Stimulated activated CD8-positive, alpha-beta memory T cell treated with anti-CD3 and anti-CD28 coated beads, Interleukin-4, amount 100 ng/mL, for 4 hours (primary cell): ENCODE measurements at places on chromosomes 5 and 9.

GRCh38 chr9:76352026-76352620, 42.1 kb downstream of the RFK start:
- no peak for DNase-seq

DNA sequence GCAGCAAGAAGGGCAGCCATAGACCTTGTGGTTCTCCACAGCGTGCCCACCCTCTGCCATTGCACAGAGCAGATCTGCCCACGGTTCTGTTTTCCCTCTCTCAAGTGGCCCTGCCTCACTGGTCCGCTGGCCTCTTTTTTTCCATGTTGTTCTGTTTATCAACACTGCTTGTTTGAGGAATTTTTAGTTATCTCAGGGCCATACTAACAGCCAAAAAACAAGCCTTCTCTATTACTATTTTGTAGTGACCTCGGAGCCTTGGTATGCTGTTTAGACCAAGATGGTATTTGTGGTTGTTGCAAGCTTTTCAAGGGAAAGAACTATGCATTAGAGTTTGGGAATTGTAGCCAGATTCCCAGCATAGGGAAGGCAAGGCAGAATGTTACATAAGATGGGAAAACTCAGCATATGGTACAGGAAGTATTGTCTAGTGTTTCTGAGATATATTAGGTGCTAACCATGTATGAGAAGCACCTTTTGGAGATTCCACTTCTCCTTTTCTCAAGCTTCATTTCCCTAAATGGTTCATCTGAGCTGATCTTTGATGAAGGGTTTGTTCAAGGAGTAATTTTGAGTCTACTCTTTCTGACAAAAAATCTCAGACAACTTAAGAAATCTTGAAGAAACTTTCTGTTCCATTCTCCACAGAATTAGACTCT, 54.3 kb downstream of the NUP214 start:
- DNase-seq, result no peak

DNA sequence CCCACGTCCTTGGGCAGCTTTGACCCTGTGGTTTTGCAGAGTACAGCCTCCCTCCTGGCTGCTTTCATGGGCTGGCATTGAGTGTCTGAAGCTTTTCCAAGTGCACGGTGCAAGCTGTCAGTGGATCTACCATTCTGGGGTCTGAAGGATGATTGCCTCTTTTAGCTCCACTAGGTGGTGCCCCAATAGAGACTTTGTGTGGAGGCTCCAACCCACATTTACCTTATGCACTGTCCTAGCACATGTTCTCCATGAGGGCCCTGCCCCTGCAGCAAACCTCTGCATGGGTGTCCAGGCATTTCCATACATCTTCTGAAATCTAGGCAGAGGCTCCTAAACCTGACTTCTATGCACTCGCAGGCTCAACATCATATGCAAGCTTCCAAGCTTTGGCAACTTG, 644.2 kb upstream of the CDH9 start:
- no peak for DNase-seq

DNA sequence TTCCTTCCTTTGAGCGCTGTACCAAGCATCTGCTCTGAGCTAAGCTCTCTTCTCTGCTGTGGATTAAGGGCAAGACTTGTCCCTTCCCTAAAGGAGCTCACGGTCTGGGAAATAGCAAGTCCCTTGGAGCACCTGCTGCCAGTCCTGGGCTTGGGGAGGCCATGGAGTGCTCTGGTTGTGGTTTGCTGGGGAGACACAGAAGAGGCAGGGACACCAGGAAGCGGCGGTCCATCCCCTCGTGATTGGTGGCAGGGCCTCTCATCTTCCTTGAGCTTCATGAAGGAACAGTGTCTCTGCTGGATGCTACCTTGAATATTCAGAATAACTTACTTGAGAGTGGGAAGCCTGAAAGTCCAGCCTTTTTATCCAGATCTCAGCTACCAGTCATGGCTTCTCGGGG, 35.3 kb downstream of the COL5A1 start:
- DNase-seq, result no peak

DNA sequence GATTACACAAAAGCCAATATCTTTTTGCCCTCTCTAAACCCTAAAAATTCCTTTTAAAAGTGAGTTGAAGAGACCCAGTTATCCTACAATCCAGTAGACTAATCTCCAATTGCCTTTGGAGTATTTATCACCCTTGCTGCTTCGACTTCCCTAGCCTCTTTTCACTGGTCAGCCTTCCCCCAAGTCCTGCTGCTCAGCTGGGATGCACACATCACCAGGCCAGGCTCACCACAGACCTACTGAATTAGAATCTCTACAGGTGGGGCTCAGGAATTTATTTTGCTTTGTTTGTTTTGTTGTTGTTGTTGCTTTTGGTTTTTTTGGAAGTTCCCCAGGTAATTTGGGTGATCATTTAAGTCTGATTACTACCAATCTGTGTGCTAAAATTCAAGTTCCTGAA, 11.6 kb upstream of the FOXD1 start:
- no peak for DNase-seq

- no peak for DNase-seq
Measured at GRCh38 chr5:675871-676698, 17.1 kb downstream of the TPPP start.

- no peak for DNase-seq
Measured at GRCh38 chr5:25150819-25151218, 506.0 kb upstream of the CDH10 start.

DNA sequence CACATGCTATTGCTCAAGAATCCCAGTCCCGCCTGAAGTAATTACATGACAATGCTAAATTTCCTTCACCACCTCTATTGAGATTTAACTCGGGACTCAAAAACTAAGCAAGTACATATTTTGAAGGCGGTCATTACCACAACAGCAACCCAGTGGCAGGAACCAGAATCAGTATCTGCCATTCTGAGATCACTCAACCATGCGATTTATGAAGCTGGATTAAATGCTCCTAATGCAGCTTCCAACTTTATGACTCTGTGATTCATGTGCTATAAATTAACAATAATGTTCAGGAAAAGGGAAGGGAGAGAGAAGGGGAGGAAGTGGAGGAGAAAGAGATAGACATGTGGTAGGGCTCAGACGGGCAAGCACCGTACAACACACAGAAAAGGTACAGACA, 194.7 kb downstream of the DNAH5 start:
- no peak for DNase-seq

DNA sequence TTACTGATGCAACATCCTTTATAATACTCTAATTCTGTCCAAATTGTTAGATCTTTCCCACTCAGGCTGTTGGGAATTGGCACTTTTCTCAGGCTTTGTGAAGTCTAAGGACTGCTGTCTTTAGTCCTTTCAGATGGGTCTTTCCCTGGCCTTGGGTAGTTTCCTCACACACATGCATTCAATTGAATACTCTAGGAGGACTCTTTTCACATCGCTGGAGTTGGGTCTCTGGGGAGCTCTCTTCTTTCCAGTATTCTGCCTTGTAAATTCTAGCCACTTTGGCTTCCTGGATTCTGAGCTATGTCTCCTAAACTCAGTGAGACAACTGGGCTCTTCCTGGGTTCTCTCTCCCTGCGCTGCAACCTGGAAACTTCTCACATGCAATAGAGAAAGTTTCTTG, 215.5 kb downstream of the SNX18 start:
- no peak for DNase-seq

- no peak for DNase-seq
Measured at GRCh38 chr5:122478741-122479442, 166.9 kb downstream of the SNCAIP start.

DNA sequence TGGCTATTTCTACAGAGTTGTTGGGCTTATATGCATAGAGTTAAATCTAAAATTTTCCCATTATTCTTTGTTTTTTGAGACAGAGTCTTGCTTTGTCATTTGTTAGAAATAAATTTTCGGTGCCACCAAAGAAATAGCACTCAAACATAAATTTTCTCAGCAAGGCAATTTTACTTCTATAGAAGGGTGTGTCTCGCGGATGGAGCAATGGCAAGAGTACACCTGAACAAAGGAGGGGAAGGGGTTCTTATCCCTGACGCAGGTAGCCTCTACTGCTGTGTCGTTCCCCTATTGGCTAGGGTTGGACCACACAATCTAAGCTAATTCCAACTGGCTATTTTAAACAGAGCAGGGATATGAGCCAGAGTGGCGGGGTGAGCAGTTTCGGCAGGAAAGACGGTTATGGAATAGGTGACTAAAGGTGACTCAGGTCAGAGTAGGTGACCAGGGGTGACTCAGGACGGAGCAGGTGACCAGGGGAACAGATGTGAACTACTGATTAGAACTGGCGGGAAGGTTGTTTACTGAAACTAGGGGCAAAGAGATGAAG, 57.2 kb downstream of the C9orf85 start:
- no peak for DNase-seq

DNA sequence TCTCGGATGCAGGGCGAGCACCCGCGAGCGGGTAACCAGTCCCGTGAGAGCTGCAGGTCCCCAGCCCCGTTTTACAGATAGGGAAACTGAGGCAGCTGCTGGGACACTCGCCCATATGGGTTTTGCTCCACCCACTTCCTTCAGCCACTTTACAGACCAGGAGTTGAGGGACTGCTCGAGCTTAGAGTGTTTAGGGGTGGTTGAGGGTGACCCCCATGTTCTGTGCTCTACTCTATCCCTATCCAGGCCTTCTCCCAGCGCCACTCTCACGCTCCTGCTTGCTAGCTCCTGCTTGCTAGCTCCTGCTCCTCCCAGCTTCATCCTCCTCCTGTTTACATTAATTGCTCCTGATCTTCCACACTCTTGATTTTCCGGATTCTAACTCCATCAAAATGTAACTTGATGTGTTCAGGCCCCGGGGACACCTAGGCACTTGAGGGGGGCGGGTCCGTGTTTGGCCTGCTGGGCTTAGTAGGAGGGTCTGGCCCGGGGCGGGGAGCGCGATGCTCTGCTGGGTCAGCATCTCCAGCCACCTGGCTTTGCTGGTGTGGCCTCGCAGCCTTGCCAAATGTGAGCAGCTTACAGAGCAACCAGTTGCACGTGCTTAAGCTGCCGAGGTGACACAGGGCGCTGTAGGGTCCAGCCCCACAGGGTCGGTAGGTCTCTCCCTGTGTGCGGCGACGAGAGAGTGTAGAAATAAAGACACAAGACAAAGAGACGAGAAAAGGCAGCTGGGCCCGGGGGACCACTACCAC, 1.5 kb upstream of the PTGES2 start:
- DNase-seq, result no peak

GRCh38 chr5:149133795-149134777, 7.2 kb upstream of the ABLIM3 start:
- no peak for DNase-seq

DNA sequence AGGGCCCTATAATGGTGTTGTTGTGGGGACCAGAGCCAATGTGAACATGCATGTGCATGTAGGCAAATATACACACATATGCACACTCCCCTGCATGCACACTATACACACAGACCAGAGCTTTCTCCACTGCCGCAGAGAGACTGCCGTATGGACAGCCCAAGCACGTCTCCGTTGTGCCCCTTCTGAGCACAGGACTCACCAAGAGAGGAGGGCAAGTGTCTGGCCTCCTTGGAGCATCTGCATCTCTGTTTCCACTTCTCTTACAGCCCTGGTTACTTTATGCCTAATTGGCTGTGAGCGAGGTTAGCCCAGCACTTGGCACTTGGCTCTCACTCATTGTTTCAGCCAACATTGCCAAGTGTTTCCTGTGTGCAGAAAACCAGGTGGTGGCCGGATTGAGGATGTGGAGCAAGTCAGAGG, 30.4 kb downstream of the CSF2 start:
- DNase-seq, result no peak

GRCh38 chr9:123686829-123687192, 243.1 kb downstream of the DENND1A start:
- no peak for DNase-seq

GRCh38 chr5:119239119-119239417, 116.8 kb upstream of the TNFAIP8 start:
- no peak for DNase-seq

DNA sequence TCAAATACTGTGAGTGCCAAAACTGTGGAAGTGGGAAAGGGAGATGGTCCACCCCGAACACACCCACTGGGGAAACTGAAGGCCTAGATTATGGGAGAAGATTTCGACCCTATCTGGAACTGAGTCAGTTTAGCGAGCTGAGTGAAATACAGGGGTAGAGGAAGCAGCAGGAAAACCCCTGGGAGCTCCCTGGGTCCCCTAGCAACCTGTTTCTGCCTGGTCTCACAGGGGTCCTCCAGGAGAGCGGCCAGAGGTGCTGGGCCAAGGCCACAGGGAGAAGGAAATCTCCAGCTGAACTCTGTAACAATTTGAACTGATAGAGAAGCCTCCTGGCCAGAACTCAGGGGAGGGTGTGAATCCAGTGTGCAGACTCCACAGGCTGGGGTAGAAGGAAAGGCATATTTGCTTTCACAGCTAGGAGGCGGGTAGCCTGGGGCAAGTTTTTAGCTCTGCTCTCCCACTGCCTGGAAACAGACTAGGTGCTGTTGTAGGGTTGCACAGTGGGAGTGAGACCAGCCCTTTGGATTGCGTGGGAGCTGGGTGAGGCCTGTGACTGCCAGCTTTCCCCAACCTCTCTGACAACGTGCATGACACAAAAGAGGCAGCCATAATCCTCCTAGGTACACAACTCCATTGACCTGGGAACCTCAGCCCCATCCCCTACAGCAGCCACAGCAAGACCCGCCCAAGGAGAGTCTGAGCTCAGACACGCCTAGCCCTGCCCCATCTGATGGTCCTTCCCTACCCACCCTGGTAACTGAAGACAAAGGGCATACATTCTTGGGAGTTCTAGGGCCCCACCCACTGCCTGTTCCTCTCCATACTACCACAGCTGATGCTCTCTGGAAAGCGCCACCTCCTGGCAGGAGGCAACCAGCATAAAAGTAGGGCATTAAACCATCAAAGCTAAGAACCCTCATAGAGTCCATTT, 78.8 kb upstream of the GPBP1 start:
- DNase-seq, result no peak

DNA sequence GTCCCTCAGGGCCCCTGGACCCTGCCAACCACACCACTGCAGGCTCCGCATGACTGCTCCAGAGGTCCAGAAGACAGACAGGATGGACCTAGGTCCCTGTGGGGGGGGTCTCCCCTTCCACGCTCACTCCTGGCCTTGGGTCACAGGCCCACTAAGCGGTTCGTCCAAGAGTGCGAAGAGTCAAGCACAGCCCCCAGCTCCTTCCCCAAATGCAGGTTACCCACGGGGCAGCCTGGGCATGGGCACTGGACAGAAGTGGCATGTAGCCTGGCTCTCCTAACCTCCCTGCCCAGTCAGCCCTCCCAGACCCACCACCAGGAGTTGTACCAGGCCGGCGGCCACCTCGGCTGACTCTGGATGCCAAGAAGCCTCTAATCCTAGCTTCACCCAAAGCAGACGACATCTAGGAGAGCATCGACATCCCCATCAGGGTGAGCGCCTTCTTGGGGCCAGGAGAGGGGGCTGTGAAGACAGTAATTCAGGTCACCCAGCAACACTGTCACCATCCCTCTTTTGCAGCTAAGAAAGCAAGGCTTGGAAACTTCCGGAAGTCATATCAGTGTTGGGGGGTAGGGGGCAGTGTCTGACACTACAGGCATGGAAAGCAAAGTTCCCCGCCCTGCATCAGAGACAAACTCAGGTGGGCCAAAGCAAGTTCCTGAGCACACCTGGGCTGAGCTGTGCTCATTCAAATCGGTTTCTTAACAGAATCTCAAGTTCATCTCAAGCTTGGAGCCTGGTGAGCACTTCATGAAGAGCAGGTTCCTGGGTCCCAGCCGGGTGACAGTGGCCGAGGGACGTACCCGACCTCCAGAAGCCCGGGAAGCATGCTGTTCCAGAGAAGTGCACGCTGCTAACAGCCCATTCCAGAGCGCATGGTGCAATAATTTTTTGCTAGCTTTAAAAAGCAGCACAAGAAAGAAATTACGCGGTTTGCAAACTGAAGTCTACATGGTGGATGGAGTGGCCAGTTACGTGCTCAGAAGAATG, 68.7 kb downstream of the SEMA4D start:
- no peak for DNase-seq

- DNase-seq, result no peak
Measured at GRCh38 chr5:76688836-76689235, 27.1 kb upstream of the F2R start.
